ENCODE measurements at places on chromosomes 5 and 9.

DNA sequence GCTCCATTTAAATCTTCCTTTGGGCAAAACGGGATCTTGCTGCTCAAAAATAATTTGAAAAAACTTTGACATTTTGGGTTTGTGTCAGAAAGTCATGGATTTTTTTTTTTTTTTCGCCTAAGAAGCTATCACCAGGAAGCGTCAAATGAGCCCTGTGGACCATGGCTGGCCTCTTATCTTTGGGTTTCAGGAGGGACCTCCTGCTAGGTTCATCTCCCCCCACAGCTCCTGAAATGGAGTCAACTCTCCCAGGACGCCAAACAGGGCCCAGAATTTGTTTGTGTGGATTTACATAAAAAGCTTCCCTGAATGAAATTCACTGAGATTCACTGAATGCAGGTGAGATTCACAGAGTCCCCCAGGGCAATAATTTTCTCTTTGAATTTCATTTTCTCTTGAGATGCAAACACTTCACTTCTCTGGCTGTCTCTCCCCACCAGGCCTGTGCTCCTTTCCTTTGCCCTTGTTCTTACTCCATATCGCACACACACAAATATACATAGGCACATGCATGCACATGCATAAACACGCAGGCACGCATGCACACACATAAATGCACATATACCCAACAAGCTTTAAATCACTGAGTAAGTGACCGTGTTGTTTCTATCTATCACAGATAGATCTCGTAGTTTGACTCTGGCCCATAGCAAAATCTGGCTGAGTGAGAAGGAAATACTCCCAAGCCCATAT lies 55.3 kb upstream of the GALNT10 start:
- no peak for DNase-seq

DNA sequence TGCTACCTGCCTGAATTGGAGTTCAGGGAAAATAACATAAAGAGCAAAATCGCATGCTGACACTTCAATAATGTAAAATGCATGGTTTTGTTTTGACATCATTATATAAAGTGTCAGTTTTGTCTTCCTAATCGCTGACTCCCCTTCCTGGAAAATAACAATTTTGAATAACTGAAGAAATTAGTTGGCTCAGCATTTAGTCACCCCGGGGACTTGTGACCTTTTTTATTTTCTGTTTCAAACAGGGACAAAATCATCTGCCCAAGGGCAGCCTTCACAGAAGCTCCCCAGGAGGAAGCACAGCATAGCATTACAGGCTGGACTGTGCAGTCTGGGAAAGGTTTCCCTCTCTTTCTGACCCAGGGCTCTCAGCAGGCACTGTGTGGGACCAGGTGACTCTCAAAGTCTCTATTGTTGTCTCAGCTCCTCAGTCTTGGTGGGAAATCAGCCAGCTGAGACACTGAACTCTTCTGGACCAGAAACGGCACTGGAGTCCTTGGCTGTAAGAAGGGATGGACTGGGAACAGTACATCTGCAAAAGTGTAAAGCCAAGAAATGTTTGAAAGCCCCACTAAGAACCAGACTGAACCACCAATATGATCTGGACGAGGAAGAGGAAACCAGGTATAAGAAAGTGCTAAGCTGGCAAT lies 671.3 kb upstream of the KLF4 start:
- DNase-seq, result no peak

DNA sequence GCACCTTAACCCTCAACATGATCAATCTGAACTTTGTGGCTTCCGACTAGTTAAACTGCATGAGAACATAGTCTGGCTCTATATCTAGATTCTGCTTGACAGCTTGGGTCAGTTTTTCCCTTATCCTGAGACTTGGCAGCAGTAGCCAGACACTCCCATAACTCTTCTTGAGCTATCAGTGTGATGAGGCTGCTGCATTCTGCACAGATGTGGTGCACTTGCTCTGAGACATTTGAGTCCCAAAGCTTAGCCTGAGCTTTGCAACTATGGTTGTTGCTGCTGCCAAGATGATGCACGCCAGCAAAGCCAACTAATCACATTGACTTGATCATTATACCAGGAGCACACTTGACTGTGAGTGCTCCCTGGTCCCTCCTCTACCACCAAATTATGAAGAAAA lies 36.2 kb downstream of the MOCS2 start:
- peak; percentile 43 for DNase-seq

DNA sequence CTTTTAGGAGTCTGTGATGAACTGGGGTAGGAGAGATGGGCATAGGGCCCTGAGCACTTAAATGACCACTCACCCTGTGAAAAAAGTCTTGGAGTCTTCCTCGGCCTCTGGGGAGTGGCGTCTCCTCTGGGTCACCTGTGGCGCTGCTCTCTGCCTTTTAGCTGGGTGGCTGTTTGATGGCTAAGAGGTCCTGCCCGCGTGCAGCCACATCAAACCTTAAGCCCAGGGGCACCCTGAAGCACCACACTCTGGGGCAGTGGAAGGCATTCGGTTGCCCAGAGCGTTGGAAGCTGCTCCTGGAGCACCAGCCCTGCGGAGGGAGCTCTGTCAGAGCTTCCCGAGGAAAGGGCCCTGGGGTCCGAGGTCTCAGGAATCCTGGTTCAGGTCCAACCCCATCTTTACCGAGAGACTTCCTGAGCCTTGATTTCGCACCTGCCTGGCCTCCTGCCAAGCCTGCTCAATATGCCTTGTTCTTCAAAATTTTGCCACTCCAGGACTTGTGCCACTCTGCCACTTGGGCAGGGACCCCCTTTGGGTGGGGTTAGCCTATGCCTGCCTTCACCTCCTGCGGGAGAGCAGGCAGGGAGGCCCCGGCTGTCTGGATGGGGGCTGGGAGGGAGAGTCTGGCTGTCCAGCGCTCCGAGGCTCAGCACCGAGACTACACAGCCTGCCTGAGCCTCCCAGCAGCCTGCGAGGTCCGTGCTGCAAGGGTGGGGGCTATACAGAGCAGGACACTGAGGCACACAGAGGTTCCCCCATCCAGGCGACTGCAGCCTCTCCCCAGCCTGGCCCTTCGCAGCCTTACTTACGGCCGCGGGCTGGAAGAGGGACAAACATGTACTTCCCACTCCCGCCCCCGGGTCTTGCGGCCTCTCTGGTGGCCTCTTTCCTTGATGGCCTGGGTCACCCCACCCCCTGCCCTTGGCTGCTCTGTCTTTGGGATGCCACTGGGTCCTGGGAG lies 63.4 kb upstream of the RNU6ATAC start:
- peak; percentile 33 for DNase-seq

DNA sequence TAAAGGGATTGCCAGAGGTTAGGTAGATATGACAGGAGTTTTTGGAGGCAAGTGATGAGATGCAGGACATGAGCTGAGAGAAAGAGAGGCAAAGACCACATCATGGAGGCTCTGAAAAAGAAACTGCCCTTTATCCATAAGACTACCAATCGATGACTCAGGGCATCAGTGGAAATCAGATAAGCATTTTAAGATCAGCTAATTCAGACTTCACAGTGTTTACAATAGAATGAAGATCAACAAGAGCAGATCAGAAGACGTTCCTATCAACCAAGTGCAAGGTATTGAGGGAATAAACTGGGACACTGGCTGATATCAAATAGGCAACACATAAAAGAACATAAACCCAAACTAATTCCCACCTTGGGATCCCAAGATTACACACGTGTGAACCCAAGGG lies 227.2 kb downstream of the SLCO4C1 start:
- DNase-seq, result no peak

DNA sequence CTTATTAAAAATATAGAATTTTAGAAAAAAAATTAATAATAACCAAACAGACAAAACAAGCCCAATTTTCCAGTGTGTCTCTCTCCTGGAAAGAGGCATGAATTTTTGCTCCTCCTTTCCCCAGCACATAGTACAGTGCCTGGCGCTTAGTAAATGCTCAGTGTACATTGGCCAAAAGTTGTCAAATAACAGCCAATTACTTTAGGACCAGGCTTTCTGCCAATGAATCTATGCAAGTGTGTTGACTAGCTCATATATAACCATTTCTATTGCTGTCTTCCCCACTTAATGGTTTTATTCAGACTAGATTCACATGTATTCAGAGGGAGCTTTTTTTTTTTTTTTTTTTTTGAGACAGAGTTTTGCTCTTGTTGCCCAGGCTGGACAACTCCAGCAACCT lies 120.1 kb upstream of the CD180 start:
- no peak for DNase-seq

- no peak for DNase-seq
Observed at GRCh38 chr9:9563817-9564216, 1049.0 kb downstream of the PTPRD start.

DNA sequence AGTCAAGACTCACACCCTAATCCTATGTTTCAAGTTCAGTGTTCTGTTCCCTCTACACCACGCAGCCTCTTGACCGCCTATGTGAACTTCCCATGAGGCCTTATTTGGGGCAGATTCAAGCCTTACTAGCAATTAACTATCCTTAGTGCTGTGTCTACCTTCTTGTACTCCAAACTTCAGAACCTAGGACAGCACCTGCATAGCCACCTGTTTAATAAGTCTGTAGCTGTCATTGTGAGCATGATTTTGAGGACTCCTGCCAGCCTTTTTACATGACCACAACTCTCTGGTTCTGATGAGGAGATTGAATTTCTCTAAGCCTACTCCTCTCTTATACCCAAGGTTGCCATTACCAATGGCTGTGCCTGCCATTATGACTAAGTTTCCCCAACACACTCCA lies 50.8 kb upstream of the PCSK1 start:
- no peak for DNase-seq

DNA sequence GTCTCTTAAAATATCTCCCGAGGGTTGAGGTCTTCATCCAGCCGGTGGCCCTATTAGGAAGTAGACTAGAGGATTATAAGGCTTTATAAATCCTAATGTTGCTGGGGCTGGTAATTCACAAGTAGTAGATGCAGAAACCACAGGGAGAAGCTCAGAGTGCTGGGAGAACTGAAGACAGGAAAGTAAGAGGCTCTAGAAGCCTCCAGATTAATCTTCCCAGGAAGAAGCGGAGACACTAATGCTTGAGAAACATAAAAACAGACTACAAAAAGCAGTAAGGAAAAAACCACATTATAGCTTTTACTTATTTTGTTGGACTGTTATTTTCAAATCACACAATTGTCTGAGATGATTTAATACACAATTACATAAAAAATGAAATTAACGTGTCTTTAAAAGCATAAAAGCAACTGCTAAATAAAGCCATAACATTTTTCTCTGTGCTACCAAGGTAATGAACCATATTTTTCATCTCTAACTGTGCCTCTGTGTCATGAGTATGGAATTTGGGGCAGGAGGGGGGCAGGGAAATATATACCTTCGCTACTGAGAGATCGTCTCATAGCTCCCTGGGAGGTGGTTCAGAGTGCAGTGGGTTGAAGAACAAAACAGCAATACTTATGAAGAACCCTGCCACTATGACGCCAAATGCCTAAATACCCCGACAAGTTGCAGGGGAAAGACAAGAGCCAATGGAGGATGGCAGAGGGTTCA lies 806.2 kb upstream of the WWC1 start:
- no peak for DNase-seq

DNA sequence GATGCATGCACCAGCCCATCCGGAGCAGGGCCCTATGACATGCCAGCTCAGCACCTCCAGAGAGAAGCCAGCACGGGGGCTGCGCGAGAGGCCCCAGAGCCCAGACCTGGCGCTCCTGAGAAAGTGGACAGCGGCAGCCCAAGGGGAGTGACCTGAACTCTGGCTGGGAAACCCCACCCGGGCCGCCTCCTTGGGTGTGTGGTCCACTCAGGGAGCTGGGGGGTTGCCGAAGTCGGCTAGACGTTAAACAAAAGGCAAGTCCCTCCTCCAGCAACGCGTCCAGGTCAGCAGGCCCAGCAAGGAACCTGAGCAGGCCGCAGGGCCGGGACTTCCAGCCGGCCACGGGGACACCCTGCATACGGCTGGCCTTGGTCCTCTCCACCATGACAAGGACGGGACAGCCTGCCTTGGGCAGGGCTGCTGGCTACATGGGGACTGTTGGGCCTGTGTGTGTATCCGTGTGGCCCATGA lies 35.7 kb downstream of the NACC2 start:
- peak; percentile 24 for DNase-seq

DNA sequence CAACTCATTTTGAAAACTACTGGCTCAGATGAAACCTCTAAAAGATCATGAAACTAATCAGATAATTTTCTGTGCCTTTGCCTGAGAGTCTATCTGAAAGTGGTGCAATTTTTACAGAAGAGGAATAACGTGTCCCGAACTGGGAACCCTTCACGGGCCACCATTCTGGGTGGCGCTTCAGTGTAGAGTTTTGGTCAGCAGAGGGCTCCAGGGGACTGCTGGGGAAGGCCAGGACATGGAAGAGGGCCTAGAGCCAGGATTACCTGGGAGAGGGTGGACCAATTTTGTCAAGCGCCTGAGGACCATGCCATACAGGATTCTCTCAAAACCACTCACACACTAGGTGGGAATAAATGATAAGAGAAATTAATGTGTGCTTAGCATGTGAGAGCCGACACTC lies 49.7 kb upstream of the PLEKHG4B start:
- no peak for DNase-seq

DNA sequence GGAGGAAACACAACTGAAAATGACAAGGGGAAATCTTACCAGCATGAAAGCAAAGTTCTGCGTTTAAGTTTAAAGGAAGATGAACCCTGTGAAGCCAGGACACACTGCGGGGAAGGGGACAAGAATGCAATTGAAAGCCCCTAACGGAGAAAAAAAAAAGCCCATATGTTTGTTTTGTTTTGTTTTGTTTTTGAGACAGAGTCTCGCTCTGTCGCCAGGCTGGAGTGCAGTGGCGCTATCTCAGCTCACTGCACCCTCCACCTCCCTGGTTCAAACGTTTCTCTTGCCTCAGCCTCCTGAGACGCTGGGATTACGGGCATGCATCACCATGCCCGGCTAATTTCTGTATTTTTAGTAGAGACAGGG lies 2.9 kb downstream of the STK10 start:
- no peak for DNase-seq

DNA sequence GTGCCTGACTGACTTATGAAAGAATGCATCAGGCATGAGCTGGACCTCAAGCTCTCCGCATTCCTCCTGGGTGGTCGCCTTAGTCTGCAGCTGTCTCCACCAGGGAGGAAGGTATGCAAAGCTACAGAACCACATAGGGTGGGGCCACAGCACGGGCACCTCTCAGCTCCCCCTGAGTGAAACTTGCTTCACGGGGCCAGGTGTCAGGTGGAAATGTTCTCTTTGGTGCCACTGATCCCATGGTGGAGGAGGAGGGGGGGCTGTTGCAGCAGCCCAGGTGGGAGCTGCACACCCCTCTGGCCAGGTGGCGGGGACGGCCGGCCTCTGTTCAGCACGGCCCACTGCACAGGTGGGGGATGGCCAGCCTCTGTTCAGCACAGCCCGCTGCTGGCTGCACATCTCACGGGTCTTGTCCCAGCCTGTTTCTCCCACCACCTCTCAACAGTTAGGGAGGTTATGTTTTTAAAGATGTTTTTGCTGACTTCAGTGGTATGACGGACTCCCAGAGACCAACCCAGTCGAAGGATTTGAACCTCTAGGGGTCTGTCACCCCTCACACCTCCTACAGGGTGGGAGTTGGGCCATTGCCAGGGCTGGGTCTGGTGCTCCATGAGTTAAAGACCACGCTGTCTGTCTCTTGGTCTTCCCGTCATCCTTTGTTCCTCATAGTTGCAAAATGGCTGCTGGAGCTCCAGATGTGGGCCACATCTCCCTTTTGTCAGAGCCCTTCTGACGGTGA lies 34.3 kb downstream of the MRPL36 start:
- no peak for DNase-seq

Measured in right hindlimb (tissue), 1 donor.